ENCODE measurements at places on chromosomes 6 and 20.
A peak's percentile ranks its signal among the peaks of the same experiment; 100 is the strongest.

- no peak for DNase-seq
Measured at GRCh38 chr6:129866256-129866655, 5.1 kb upstream of the TMEM244 start.

- DNase-seq: no peak
Measured at GRCh38 chr6:144248476-144249301, 36.4 kb upstream of the UTRN start.

DNA sequence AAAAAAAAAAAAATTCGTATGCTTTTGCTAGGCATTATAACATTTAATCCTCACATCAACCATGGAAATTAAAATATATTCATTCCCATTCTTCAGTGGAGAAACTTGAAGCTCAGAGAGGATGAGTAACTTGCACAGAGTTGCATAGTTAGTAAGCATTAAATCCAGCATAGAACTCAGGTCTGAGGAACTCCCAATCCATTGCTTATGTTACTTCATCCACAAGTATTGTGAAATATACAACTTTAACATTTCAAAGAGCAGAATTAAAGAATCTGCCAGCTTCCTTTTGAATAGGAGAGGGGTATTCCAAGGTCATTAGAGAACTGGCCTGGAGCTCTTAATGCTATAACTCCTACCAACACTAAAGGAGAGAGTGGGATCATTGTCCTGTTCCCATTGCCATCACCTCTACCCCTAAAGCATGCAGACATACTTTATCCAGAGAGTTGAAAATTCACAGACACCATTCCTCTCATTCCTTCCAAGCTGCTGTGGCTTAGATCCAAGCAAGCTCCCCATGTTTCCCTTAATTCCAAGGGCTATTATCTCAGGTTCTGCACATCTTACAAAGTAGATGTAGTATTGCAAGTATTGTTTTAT, 91.9 kb downstream of the FLRT3 start:
- no peak for DNase-seq

- no peak for DNase-seq
Measured at GRCh38 chr6:30752157-30752927, 8.0 kb upstream of the IER3 start.

DNA sequence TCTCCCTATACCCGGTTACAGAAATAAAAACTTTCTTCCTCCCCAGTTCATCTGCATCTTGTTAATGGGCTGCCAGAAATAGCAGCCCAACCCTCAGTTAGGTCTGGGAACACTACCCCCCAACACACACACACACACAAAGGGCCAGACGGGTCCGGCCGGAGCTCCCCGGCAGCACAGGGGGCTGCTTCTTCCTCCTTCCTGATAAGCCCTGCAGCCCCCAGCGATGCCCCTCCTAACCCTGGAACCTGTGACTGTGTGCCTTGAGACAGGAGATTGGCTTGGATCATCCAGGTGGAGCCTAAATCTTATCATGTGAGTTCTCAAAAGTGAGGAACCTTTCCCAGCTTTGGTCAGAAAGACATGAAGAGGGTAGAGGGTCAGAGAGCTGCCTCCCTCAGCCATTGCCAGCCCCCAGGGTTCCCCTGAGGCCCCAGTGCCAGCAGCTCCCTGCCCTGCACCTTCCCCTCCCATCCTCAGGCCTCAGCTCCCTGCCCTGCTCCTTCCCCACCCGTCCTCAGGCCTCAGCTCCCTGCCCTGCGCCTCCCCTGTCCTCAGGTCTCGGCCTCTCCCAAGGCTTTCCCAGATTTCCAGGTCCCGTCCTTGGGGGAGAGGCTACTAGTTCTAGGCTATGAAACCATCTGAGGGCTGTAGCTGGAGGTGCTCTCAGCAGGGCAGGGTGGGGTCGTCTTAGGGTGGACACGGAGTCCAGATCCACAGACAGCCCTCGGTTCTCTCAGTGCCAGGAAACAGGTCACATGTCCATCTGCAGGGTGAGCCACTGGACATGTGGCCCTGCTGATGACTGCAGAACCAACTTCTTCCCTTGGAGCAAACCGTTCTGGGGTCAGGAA, 34.5 kb upstream of the CST7 start:
- no peak for DNase-seq

DNA sequence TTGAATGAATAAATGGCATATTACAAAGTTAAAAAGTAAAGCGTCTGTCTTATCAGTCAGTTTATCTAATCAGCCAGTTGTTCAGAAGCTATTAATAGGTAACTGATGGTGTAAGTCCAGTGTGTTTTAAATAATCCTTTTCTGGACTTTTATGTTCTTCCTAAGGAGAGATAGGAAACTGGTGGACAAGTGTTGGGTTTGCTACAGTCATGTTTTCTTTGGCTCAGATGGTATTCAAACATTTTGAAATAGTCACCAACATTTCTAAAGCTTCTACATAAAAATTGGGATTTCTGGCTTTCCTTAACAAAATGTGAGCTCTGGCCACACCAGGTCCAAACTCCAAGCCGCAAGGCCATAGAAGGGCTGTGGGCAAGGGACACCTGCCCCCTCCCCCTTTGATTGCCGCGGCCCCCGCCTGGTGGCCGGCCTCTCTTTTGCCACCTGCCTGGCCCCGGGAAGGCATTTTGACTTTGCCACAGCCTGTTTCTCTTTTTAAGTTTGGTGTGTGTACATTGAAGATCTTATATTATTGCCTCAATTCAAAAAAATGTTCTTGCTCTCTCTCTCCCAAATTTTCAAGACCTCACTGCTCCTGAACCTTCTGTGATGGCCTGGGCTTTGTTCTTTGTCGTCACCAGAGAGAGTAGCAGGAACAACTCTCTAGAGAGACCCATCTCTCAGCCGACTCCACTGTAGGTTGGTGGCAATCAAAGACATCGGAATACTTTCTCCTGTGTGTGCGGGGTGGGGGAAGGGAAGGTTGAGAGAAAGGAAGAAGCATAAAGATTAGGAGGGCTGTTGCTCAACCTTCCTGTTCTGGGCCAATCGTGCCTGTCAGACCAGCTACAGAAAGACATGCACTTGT, 84.0 kb upstream of the ZNF217 start:
- DNase-seq: peak; percentile 10
